ENCODE measurements at places on chromosomes 6 and 20.

- DNase-seq: no peak
Observed at GRCh38 chr20:8720089-8720488, 348.8 kb upstream of the PLCB4 start.

DNA sequence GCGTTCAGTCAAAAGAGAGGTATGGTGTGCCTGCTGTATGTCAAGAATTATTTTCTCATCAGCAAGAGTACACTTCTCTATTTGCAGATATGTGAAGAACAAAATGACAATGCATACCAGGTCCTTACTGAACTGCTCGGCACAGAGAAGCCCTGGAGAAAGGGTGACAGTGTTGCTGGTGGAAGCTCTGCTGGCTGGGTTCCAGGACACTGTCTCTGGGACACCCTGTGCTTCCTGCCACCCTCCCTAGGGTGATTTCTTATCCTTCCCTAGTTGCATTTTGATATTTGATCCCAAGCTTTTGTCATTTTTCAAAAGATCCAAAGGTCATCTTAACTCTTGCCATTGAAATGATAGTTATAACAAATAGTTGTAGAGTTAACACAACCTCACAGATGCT is 8.3 kb upstream of the CST5 start:
- no peak for DNase-seq

- no peak for DNase-seq
Observed at GRCh38 chr6:20069021-20069522, 143.2 kb downstream of the MBOAT1 start.

GRCh38 chr6:107330168-107330567 is 129.2 kb downstream of the PDSS2 start:
- no peak for DNase-seq

DNA sequence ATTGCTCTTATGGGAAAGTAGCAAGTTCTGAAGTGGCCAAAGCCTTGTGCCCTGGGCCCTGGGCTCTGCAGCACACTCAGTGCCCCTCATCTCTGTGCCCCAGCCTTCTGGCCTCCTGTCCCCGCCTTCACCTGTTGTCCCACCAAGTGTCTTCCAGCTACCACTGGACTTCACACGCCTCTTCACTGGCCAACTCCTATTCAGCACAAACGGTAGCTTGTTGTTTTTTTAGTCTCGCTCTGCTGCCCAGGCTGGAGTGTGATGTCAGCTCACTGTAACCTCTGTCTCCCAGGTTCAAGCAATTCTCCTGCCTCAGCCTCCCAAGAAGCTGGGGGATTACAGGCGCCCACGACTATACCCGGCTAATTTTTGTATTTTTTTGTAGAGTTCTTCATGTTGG is 4.8 kb downstream of the CCHCR1 start:
- DNase-seq: no peak

DNA sequence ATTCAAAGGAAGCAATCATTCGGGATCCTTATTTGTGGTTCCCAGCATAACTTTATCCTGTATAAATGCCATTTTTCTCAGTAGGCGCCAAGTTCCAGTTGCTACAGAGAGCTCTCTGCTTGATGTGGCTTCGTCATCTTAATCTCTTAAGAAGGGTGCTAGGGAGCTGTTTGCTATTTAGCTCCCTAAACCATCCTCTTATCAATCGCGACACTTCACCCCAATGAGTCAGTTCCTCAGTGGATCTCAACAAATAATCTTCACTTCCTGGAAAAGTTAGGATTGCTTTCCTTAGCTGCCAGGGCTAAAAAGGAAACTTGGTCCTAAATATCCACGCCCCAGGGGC is 1.3 kb upstream of the NKAIN2 start:
- DNase-seq: no peak

DNA sequence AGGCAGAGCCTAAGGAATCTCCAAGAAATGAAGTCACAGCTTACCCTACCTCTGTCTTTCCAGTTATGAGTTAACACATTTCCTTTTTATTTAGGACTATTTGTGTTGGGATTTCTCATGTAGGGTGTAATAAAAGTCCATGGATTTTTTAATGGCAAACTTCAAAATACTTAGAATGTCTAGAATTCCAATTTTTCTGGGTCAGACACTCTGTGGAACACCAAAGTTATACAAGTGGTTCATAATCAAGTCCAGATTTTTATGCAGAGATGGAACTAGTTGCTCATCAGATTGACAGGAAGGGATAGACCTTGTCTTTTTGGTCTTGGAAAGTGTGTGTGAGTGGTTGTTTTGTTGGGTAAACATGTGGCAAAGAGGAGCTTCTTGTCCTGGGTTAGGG is 303.5 kb upstream of the RNF24 start:
- no peak for DNase-seq

DNA sequence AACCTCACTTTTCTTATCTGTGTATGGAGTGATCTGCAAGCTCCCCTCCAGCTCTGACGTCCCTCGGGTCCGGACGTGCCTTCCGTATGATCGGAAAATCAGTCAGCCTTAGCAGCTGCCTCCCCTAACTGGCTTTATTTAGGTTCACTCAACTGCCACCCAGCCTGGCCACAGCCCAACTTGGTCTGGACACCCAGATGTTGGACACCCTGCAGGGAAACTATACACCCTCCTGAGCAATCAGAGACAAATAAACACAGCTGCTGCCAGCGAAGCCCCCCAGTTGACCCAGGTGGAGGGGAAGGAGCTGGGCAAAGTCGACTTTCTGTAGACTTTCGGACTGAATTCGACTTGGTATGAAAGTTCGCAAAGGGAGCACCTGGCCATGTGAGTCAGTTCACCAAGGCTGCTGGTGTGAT is 28.9 kb downstream of the TBC1D7 start:
- DNase-seq: no peak
